NCI-H748 treated with DMSO at 0.1 percent for 48 hours (cell line): ENCODE measurements at places on chromosomes 4 and X.
A peak's percentile ranks its signal among the peaks of the same experiment; 100 is the strongest.

GRCh38 chr4:140754918-140755773 lies 1.0 kb downstream of the TBC1D9 start:
- no peak for DNase-seq

GRCh38 chr4:67550451-67550850 lies 5.1 kb upstream of the CENPC start:
- DNase-seq: no peak

DNA sequence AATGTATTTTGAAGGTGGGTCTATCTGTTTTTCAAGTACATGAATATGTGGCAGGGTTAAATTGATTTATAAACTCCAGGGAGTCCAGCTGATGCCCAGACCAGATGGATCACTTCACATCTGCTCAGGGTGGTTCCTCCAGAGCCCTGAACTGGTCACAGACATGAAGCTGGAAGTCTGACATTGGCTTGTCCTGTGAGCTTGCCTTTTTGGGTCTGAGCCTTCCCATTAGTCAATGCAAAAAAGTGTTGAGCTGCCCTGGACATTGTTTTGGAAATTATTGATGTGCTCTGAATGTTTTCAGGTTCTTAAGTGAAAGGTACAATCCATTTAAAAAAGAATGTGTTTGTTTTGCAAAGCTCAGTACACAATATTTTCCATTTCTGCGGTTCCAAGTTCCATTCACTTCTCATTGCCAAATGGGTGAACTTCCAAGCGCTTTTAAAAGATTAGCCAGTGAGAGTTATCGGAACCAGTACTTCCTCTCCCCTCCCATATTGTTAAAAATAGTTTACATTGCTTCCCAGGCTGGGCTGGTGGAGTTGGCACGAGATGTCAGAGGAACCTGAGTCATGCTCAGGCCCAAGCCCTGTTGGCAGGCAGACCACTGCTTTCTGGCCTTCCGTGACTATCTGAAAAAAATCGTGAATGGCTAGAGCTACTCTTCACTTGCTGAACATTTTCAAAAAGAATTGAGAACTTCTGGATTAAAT lies 52.1 kb downstream of the PDGFRA start:
- DNase-seq: no peak

GRCh38 chr4:15194520-15194919 lies 192.2 kb downstream of the CPEB2 start:
- no peak for DNase-seq

- no peak for DNase-seq
Observed at GRCh38 chrX:123504047-123504446, 228.8 kb downstream of the THOC2 start.

DNA sequence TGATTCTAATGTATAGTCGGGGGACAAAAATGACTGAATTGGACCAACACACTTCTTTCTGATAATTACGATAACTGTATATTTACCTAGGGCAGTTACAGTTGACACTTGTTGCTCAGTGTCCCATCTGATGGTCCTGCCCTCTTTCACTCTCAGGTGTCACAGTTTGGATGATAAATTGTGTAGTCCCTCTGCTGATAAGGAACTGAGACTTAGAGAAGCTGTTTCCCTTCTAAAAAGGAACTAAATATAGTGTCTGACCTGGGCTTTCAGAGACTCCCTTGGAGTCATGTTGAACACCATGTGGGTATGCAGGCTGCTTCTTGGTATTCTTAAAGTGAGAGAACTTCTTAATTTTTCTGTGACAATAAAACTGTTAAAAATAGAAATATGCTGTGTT lies 23.7 kb upstream of the PNPLA4 start:
- DNase-seq: no peak

DNA sequence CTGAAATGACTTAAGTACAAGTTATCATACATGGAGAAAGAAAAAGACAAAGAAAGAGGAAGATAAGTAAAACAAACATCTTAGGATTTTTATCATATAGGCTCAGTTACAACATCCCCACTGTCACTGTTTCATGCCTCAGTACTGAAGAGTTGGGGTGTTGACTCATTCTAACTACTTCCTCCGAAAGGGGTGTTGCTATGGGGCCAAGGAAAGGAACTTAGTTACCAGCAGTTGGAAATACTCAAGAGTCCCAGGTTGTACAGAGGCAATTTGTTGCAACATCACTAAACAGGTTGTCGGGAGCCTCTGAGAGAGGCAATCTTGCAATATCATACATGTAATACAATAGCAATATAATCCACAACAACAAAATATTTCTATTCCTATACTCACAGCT lies 1264.7 kb downstream of the PCDH7 start:
- no peak for DNase-seq

GRCh38 chr4:176563591-176563990 lies 229.1 kb downstream of the VEGFC start:
- DNase-seq: peak; percentile 40

DNA sequence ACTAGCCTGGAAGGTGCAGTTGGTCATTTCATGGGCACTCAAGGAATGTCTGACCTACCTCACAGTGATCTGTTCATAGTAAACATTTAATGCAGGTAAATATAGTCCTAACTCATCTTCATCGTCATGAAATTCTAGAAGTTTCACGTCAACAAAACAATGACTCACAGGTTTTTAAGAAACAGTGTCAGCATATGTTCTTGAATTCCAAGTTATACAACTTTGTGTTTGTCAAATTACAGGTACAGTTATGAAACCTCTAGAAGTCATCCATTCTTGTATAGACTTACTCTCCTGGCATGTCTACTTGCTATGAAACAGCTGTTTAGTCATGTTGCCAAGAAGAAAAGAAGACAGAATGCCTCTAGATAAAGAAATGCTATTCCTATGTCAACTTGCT lies 46.6 kb downstream of the AFM start:
- DNase-seq: no peak

DNA sequence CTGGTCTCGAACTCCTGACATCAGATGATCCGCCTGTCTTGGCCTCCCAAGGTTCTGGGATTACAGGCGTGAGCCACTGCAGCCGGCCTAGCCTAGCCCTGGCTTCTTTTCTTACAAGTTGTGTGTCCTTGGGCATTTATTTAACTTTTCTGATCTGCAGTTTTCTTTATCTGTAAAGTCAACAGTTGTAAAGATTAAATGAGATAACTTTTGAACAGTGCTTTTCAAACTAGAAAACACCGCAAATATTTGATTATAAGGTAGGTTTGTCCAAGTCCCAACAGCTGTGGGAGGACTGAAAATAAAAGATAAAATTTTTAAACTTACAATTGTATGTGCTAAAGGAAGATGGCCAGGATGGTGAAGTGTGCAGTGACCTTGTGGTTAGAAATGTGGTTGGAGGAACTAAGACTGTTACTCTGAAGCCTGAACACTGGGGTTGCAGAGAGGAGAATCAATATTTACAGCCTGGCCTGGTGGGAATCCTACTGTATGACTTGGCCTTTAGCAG lies 44.8 kb downstream of the GSX2 start:
- no peak for DNase-seq

GRCh38 chr4:48785302-48785701 lies 5.2 kb upstream of the FRYL start:
- no peak for DNase-seq

DNA sequence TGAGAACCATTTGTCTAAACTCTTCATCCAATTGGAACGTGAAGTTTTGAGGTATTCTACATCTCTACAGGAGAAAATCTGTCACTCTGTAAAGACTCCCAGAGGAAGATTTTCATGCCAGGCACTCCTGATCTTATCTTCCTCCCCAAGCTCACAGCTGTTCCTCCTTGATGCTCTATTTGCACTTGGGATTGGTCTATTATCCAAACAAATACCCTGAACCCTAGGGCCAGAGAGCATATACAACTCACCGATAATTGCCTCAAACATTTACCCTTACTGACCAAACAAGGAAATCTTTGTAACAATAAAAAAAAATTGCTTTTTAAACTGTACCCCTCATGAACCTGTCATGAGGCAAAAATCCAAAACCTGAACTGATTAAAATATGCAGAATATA lies 372.7 kb downstream of the SH2D1A start:
- DNase-seq: peak; percentile 83

DNA sequence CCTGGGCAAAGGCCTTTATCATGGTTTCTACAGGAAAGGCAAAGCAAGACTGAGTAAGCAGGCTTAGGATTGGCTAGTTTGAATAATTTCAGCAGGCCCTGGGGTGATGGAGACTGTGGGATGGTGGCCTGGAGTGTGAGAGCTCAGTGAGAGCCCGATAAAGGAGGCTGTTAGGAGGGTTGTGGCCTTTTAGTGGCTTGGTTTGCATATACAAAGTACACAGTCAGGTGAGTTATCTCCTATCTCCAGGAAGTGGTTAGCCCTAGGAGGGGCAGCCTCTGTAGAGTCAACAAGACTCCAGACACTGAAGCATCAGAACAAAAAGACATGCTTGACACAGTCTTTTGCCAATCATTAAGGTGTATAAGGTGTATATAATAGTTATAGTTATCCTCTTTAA lies 157.2 kb downstream of the CFAP299 start:
- no peak for DNase-seq

DNA sequence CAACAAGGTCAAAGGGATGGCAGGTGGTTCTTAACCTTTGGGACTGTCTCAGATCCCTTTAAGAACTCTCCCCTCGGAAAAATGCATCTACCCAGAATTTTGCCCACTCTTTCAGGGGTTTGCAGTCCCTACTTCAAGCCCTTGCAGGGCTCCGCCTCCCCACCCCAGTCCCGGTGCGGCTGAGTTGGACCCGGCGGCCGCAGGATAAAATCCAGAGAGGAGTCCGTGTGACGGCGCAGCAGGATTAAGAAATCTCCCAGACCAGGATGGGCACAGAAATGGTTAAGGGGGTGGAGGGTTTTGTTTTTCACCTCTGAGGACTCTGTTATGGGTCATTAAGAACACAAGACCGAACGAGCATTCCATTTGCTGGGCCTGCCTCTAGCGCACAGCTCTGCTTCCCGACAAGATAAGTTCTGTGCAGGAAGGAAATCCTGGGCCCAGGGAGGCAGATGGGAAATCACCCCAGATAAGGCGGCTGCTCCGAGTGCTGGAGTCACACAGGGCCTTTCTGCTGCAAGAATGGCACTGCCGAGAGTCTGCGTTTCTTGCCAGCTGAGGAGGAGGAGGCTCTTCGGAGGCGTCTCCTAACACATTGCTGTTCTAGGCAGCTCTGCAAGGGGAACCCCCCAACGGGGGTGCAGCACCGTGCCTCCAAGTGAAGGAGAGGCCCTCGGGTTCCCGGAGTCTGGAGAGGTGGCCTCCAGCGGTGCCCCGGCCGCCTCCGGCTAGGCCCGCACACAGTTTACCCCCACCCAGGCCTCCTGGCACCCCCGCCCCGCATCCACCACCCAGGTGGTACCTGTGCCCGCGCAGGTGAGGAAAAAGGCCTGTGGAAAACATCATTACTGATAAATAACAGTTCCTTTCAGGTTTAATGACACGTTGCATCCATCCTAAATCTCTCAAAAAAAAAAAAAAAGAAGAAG lies 277.6 kb downstream of the BCOR start:
- DNase-seq: no peak

DNA sequence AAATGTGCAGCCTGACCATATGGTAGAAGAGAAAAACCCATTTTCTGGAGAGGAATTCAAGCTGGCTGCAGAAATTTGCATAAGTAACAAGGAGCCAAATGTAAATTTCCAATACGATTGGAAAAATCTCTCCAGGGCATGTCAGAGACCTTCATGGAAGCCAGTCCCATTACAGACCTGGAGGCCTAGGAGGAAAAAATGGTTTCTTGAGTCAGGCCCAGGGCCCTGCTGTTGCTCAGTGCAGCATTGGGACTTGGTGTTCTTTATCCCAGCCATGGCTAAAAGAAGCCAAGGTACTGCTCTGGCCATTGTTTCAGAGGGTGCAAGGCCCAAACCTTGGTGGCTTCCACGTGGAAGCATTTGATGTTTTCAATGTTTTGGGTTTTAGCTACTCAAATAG lies 70.6 kb downstream of the MAGEC2 start:
- no peak for DNase-seq

DNA sequence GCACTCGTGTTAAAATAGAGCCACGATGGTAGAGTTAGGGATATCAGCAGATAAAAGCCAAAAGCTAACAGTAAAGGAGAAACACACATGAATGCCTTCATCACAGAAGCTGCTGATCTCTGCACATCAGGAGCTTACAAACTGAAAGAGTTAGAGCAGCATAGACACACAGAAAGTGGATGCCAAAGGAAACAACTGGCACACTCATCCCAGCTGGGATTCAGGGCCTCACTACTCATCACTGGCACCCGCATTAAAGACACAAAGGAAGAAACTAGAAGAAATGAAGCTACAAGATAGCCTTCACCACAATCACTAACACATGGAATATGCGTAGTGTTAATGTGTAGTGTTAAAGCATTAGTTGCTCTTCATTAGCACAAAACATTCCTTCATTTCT lies 156.4 kb upstream of the TBL1X start:
- no peak for DNase-seq

DNA sequence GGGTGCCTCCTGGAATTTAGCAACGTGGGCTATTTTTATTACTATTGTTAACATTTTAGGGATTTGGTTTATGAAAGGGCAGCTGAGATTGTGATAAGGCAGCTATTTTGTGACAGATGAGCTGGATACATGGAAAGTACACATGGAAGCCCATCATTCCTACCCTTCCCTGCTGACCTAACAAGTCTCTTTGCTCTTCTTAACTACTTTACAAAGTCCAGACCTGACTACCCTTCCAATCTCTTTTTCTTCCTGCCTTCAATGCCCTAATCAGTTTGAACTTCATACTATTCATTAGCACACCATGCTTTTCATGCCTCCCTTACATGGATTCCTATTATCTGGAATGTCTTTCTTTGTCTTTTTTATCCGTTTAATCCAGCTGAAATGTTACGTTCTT lies 9.4 kb upstream of the AFP start:
- DNase-seq: no peak

GRCh38 chr4:97577004-97577403 lies 566.3 kb downstream of the STPG2 start:
- DNase-seq: peak; percentile 8
